Stimulated activated naive CD4-positive, alpha-beta T cell treated with Interleukin-2 at 50 U/mL for 16 hours (primary cell): ENCODE measurements at places on chromosomes 4 and X.

GRCh38 chr4:108527723-108528122 lies 92.7 kb upstream of the RPL34 start:
- DNase-seq: no peak

DNA sequence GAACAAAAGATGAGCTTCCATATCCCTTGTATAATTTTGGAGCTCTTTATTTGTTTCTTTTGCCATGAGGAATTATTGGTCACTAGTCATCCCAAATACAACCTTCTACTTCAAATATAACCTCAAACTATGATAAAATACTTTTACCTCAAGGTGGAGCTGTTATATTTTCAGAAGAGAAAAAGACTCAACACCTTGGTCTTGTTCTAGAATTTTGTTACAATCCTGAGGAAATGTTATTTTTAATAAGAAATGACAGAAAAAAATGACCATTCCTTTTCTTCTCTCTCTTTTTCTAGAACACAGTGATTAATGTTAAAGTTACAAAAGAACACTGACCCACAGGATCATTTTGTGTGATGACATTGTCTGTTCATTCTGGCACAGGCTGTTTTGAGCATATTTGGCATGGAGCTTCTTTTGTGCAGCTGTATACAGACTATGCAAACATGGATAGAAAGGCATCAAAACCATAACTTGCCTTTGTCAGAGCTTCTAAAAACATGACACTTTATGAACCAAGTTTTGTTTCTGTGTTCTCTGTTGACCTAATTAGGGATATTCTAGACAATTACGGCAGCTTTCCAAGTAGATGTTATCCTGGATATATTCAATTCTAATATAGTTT lies 159.6 kb upstream of the CTSO start:
- no peak for DNase-seq

DNA sequence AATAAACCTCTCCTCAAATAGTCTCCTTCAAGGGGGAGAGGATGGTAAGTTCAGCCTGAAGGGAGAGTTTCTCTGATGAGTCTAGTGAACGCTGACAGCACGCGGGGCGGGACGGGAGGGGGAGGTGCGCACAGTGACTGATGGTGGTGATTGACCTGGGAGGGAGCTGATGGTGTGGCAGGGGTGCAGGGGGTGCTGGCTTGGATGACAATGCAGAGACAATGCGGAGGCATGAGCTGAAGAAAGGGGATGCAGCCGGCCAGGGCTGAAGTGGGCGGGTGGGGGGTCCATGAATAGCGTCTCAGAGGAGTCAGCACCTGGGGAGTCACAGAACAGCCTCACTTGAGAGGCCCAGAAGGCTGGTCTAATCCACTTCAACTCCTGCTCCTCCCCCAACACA lies 142.5 kb upstream of the PJA1 start:
- DNase-seq: no peak

DNA sequence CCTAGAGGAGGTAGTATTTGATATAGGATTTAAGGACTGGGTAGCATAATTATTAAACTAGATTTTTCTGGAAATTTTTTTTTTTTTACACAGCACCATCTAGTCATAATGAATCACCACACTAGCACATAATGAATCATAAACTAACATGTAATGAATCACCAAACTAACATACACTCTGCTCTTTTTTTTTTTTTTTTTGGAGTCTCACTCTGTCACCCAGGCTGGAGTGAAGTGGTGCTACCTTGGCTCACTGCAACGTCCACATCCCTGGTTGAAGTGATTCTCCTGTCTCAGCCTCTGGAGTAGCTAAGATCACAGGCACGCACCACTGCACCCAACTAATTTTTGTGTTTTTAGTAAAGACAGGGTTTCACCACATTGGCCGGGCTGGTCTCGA lies 92.5 kb downstream of the FAM13A start:
- no peak for DNase-seq

GRCh38 chr4:83197555-83198235 lies 83.2 kb upstream of the PLAC8 start:
- DNase-seq: no peak

DNA sequence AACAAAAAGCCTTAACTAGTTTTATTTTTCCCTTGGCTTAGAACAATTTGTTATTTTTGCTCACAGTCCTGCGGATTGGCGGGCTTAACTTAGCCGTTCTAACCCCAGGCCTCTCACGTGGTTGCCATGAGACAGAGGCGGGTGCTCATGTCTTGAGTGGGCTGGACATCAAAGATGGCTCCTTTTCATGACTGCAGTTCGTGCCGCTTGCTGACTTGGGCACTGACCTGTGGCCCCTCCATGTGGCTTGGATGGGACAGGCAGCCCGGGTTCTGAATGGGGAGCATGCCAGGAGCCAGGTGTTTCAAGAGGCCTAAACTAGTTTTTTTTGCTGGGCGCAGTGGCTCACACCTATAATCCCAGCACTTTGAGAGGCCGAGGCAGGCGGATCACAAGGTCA lies 40.7 kb downstream of the CDS1 start:
- no peak for DNase-seq

DNA sequence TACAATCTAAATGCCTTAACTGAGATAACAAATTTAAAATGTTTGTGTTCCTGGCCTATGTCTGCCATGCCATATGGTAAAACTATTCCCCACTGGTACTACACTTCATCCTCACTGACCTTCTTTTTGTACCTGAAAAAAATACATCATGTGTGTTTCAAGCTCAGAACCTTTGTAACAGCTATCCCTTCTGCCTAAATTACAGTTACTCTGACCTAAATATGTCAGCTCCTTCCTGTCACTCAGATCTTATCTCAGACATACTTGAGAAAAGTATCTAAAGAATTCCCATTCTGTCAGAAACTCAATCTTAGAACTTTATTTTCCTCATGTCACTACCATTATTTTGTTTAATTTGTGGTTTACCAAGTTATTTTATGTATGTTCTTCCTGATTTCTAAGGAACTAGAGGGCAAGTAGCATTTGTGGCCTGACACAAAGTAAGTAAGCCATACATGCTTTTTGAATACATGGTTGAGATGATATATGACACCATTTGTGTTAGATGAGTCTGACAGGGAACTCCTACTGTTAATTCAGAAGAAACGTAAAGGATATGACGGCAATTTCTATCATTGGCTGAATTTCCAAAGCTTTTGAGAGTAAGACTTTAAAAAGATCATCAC lies 456.5 kb upstream of the NDST3 start:
- no peak for DNase-seq

DNA sequence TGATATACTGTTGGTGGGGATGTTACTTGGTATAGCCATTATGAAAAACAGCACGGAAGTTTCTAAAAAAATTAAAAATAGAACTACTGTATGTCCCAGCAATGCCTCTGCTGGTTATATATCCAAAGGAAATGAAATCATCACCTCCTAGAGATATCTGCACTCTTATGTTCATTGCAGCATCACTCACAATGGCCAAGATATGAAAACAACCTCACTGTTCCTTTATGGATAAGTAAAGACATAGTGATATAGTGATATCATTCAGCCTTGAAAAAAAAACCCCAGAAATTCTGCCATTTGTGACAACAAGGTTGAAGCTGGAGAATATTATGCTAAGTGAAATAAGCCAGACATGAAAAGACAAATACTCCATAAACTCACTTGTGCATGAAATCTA lies 543.8 kb upstream of the SLIT2 start:
- DNase-seq: no peak

DNA sequence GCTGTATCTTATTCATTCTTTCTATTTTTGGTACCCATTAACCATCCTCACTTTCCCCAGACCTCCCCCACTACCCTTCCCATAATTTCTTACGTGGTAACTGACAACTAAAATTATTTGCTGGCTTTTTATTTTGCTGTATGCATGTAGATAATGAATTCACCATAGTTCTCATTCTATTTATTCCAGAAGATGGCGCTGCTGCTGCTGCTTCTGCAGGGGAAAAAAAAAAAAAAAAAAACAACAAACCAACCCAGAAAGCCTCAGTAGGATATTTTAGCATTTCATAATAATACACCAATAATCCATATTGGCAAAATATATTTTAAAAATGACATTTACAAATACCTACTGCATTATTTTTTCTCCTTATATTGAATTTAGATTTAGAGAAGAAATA lies 416.6 kb upstream of the MAGEB18 start:
- DNase-seq: no peak

DNA sequence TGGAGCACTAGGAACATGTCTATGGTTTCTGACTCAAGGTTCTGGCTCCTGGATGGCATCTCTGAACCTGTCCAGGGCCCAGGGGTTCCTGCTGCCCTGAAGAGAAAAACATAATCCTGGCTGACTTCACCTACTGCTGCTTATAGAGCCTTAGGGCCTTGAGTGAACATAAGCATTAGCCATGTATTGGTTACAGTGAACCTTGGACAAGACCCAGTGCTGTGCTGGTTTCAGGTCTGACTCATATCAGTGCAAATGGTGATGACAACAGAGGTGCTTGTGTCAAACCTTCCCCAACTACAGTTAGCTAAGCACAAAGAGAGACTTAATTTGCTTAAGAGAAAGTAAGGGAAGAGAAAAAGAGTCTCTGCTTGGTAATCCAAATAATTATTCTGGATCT lies 1047.2 kb downstream of the GLUD2 start:
- DNase-seq: no peak

GRCh38 chrX:73930300-73930699 lies 367.3 kb downstream of the CHIC1 start:
- no peak for DNase-seq

DNA sequence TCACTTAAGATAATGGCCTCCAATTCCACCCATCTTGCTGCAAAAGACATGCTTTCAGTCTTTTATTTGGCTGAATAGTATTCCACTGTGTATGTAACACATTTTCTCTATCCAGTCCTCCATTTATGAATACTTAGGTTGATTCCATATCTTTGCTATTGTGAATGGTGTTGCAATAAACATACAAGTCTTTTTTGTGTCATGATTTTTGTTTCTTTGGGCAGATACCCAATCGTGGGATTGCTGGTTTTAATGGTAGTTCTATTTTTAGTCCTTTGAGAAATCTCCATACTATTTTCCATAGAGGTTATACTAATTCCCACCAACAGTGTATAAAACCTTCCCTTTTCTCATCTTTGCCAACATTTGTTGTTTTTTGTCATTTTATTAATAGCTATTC lies 180.9 kb downstream of the SMIM20 start:
- DNase-seq: no peak

DNA sequence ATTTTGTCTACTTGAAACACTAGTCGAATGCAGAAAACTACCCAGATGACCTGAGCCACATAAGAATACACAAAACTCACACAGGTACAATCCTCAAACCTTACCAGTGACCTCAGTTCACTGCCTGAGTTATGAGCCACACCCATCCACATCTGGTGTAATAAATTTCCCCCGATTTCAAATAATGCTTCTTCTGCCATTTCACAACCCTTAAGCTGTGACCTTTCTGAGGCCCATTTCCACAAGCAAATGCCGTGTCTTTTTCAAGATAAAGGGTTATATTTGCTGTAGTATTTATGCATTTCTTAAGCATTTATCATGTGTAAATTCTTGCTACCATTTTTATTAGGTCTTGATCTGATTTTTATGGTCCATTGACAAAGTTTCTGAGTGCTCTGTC lies 1.8 kb upstream of the ARHGEF38 start:
- no peak for DNase-seq

- no peak for DNase-seq
Observed at GRCh38 chrX:28847423-28847822, 260.2 kb downstream of the IL1RAPL1 start.

DNA sequence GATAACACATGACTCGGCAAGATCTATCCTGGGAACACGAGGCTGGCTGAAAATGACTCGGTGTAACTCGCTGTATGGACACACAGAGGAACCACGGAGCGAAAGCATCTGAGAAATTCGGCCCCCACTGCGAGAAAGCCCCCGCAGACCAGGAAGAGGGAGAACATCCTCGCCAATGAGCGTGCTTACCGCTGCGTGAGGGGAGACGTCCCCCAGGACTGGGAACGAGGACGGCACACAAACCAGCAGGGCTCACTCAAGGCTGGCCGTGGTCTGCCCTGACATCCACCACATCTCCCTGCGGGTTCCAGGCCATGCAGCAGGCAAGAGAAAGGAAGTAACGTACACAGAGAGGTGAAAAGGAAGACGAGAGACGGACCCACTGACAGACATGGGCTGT lies 17.6 kb upstream of the GTPBP6 start:
- no peak for DNase-seq

- DNase-seq: no peak
Observed at GRCh38 chrX:99353412-99353811, 1056.7 kb downstream of the PCDH19 start.

DNA sequence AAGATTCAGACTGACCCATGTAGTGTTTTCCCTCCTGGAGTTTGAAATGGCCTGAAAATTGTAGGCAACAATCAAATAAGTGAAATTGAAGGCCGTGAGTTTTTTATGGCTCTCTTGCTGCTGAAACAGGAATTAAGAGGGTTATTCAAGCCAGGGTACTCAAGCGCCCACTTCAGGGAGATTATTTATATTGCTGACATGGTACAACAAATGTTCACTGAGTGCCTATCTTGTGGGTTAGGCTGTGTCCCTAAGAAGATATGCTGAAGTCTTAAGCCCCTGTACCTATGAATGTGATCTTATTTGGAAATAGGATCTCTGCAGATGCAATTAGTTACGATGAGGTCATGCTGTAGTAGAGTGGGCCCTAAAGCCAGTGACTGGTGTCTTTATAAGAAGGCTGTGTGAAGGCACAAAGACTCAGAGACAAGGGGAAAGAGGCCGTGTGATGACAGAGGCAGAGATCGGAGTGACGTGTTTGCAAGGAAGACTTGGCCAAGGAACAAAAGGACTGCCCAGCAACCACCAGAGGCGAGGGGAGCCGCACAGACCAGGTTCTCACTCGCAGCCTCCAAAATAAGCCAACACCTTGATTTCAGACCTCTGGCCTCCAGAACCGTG lies 72.9 kb downstream of the MED28 start:
- no peak for DNase-seq
